ENCODE measurements at places on chromosomes 3 and 15.

- DNase-seq, result no peak
Measured at GRCh38 chr15:86796521-86796920, 716.9 kb downstream of the AGBL1 start.

DNA sequence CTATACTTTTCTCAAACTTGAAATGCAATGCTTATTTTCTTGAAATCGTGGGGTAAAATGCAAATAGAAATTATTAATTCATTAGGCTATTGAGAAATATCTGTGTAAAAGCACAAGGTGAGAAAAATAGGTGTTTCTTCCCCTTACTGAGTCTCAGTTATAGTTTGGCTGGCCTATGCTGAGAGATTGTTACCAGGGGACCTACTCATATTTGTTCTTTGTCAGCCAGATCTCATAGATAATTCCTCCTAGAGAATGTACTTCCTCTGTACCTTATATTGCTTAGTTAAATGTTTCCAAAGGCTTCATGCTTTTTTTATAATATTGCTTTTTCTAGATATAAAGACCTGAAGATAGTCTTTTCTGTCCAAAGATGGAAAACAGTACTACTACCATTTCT is 60.0 kb upstream of the TRPC1 start:
- DNase-seq, result no peak

DNA sequence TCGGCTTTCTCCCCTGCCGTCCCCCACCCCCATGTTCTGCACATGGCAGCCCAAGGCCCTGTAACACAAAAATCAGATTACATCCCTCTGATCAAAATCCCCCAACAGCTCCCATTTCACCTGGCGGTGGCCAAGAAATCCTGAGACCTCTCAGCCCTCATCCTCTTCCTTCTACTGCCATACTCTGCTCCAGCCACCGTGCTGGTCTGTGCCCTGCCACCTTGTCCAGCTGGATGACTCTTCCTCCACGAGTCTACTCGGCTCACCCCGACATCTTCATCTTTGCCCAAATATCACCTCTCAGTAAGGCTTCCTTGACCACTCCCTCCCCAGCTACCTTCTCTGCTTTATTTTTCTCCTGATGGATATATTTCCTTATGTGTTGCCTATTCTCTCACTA is 3.1 kb downstream of the CCDC51 start:
- no peak for DNase-seq

DNA sequence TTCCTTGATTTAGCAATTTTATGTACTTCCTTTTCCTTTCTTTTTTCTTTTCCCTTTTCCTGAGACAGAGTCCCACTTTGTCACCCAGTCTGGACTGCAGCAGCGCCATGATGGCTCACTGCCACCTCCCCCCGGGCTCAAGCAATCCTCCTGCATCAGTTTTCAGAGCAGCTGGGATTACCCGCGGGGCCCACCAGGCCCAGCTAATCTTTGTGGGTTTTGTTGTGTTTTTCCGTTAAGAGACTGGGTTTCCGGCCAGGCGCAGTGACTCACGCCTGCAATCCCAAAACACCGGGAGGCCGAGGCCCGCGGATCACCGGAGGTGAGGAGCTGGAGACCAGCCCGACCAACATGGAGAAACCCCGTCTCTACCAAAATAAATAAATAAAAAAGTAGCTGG is 17.7 kb downstream of the GOLGA8S start:
- DNase-seq, result no peak

GRCh38 chr3:15291589-15292541 is 40.5 kb downstream of the SH3BP5 start:
- peak; percentile 99 for DNase-seq

- no peak for DNase-seq
Measured at GRCh38 chr3:131699001-131699400, 196.2 kb upstream of the MRPL3 start.

- no peak for DNase-seq
Measured at GRCh38 chr15:35958975-35959374, 413.0 kb upstream of the DPH6 start.

DNA sequence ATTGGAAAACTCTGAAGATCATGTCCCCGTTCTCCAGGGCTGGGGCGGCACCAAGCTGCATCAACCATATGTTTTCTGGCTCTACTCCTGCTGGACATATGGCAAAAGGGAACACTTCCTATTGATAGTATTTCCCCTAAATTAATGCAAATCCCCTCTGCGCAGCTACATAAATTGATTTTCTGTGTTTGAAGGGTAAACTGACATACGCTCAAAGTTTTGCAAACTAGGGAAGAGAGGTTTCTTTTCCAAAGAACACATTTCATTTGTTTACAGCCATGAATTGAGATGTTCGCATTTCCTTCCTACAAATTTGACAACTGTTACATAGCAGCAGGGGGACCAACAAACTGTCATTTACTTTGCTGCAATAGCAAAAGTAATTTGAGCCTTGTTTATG is 35.9 kb downstream of the CTXND1 start:
- no peak for DNase-seq

DNA sequence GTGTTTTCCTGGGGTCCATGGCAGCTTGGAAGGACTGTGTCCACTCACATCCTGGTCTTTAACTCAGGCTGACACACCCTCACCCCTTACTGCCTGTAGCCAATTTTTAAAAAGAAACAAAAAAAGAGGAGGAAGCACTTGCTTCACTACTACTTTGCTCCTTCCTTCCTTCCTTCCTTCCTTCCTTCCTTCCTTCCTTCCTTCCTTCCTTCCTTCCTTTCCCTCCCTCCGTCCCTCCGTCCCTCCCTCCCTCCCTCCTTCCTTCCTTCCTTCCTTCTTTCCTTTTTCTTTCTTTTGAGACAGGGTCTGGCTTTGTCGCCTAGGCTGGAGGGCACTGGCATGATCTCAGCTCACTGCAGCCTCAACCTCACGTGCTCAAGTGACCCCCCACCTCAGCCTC is 25.5 kb upstream of the AKAP13 start:
- DNase-seq, result no peak

GRCh38 chr3:134754768-134755559 is 40.1 kb upstream of the EPHB1 start:
- DNase-seq, result peak; percentile 39

DNA sequence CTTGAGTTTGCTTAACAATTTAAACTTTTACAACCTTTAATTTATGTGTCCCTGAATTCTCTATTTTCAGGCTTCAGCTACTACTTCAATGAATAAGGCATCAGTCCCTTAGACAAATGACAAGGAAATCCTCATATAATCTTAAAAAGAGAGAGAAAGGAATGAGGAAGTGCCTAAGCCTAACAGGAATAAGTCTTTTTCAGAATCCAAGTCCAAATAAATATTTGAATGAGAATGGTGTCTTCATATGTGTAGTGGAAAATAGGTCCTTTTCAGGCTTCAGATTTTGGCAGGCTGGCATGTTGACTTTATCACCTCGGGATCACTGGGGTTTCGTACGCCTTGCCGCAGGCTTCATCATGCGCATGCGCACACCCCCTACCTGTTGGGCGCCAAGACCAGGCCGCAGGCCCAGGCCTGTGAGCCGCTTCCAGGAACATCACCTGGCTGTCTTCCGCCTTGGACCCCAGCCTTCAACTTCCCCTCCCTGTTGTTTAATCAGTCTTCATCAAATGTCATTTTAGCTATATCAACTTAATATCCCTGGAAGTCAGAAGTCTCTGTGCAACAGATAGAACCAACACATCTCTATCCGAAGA is 334.5 kb downstream of the SOX2 start:
- DNase-seq, result no peak

DNA sequence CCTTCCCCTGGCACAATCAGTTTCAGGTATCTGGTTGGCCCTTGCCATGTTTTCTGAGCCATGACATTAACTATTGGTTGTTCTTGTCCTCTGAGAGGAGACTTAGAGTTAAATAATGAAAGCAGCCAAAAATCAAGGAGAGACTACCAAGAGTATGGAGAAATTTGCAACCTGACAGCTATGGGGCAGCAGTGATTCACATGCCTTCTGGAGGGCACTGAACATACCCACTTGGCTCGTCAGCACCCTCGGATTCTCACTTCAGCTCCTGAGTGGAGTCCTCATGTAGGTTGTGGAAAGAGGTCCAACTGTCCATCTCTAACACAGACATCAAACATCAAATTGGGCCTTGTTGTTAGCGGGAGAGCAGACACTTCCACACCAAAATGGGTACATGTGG is 265.6 kb downstream of the EBLN2 start:
- DNase-seq, result no peak

- DNase-seq, result peak; percentile 21
Measured at GRCh38 chr15:99732124-99732750, 1.0 kb downstream of the LYSMD4 start.

DNA sequence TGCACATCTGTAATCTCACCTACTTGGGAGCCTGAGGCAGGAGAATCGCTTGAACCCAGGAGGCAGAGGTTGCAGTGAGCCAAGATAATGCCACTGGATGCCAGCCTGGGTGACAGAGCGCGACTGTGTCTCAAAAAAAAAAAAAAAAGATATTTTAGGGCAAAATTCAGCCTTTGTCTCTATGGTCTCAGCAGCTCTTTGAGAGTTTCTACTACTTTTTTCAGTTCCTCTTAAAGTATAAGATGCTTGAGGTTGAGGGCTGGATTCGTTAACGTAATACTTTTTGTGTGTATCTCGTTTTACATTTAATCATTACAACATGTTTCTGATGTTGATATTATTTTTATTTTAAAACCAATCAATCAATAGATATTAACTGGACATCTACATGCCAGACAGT is 381.2 kb upstream of the TBL1XR1 start:
- DNase-seq, result no peak

GRCh38 chr3:88010810-88011209 is 48.0 kb downstream of the CGGBP1 start:
- DNase-seq, result no peak

GRCh38 chr15:26870346-26870745 is 3.5 kb downstream of the GABRA5 start:
- DNase-seq, result no peak

GRCh38 chr15:92062505-92062904 is 209.0 kb downstream of the SLCO3A1 start:
- no peak for DNase-seq

GRCh38 chr15:63015618-63016017 is 26.9 kb upstream of the TPM1 start:
- no peak for DNase-seq

DNA sequence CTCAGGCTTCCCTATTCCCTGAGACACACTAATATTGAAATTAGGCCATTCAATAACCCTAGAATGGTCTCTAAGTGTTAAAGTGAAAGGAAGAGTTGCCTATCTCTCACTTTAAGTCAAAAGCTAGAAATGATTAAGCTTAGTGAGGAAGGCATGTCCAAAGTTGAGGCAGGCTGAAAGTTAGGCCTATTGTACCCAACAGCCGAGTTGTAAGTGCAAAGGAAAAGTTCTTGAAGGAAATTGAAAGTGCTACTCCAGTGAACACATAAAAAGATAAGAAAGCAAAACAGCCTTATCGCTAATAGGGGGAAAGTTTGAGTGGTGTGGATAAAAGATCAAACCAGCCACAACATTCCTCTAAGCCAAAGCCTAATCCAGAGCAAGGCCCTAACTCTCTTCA is 117.9 kb upstream of the SPATA12 start:
- DNase-seq, result no peak

GRCh38 chr3:58010562-58010961 is 2.3 kb downstream of the FLNB start:
- DNase-seq, result no peak

- DNase-seq, result no peak
Measured at GRCh38 chr3:74787011-74787410, 172.6 kb upstream of the CNTN3 start.

DNA sequence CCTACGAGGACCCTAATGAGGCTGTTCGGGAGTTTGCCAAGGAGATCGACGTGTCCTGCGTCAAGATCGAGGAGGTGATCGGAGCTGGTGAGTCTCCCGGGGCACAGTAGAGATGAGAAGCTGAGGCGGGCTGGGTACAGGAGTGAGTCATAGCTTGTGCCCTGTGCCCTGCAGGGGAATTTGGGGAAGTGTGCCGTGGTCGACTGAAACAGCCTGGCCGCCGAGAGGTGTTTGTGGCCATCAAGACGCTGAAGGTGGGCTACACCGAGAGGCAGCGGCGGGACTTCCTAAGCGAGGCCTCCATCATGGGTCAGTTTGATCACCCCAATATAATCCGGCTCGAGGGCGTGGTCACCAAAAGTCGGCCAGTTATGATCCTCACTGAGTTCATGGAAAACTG is 17.9 kb downstream of the EPHB3 start:
- peak; percentile 65 for DNase-seq

GRCh38 chr3:14461748-14462324 is 59.4 kb downstream of the SLC6A6 start:
- peak; percentile 62 for DNase-seq

GRCh38 chr3:71011565-71012287 is 571.8 kb downstream of the FOXP1 start:
- DNase-seq, result peak; percentile 75

- DNase-seq, result no peak
Measured at GRCh38 chr3:160648701-160649100, 28.3 kb upstream of the ARL14 start.

- no peak for DNase-seq
Measured at GRCh38 chr3:87272718-87273341, 3.6 kb downstream of the POU1F1 start.

GRCh38 chr3:162400697-162401096 is 904.1 kb downstream of the OTOL1 start:
- no peak for DNase-seq

- no peak for DNase-seq
Measured at GRCh38 chr15:46365572-46365971, 730.7 kb downstream of the SQOR start.

GRCh38 chr3:71784201-71784913 is 591 bp downstream of the PROK2 start:
- peak; percentile 38 for DNase-seq

DNA sequence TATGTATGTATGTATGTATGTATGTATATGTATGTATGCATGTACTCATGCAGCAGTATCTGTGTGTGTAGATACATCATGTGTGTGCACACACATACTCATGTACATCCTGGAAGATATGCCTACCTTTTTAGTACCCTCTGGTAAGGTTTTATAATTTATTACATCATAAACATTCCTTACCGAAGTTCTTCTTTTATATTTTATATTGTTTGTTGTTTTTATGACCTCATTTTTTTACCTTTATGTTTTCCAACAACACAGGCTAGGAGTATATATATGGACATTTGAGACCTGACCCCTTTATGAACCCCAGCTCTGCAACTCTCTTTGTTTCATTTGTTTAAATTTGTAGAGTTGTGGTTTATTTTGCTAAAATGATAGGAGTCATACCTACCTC is 263.5 kb downstream of the ADAMTSL3 start:
- no peak for DNase-seq

- peak; percentile 6 for DNase-seq
Measured at GRCh38 chr15:42285034-42285433, 11.8 kb upstream of the TMEM87A start.

GRCh38 chr15:92077353-92078085 is 224.0 kb downstream of the SLCO3A1 start:
- DNase-seq, result peak; percentile 72

- DNase-seq, result no peak
Measured at GRCh38 chr3:24810881-24811280, 316.2 kb upstream of the THRB start.

GRCh38 chr3:64674591-64675076 is 13.2 kb downstream of the ADAMTS9 start:
- DNase-seq, result no peak

- DNase-seq, result peak; percentile 25
Measured at GRCh38 chr3:37114251-37115145, 59.9 kb downstream of the LRRFIP2 start.

All from common myeloid progenitor, CD34-positive (primary cell).